ENCODE measurements at places on chromosomes 3 and 15.

DNA sequence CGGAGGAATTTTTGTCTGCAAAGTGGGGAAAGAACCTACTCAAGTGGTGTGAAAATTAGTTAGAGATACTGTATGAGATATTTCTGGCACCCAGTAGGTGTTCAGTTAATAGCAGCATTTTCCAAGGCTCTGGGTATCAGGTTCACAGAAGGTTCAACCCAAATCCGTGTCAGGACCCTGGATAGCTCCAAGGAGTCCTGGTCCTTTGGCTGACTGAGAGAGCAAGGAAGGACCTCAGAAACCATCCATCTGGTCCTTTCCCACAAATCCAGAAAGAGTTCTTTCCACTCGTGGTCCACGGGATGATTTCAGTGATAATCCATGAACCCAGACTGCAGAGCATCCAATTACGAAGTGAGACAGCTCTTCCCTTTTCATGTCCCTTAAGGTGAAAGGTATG lies 51.4 kb downstream of the SLC6A11 start:
- no peak for DNase-seq

GRCh38 chr3:76505202-76505845 lies 534.6 kb upstream of the ROBO2 start:
- DNase-seq: no peak

- DNase-seq: no peak
Observed at GRCh38 chr3:131223373-131224289, 157.9 kb upstream of the NUDT16 start.

DNA sequence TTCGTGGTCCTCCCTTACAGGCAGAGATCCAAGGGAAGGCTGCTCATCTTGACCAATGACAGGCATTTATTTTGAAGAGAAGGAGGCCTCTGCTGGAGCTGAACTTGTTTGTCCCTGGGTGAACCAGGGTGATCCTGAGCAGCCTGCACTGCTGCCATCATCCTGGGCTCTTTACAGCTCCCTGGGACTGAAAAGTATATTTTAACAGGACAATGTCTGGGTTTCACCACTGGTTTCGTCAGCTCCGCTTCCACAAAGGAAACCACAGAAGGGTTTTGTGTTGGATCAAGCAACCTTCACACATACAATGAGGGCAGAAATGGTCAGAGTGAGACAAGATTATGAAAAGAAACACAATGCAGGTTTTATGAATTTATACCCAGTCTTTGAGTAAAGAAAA lies 400.7 kb upstream of the TPM1 start:
- DNase-seq: no peak

GRCh38 chr3:129525341-129525968 lies 3.0 kb upstream of the RHO start:
- no peak for DNase-seq

- no peak for DNase-seq
Observed at GRCh38 chr3:120302361-120302760, 17.3 kb upstream of the GPR156 start.

DNA sequence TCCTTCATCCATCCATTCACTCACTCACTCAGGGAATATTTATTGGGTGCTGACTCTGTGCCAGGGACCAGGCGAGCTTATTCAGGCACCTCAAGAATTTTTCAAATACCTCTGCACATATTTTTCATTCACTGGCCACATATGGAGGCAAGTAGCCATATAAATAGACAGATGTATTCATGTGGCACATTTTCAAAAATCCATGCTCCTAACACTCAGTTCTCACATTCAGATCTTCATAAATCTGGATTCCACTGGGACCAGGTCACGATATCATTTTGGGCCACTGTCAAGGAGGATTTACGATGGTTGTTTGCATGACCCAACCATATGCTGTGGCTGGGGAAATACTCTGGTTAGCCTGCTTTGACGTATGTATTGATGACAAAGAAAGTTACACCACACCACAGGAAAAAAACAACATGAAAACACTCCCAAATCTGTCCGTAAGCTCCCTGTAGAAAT lies 241.8 kb upstream of the LRTM1 start:
- no peak for DNase-seq

DNA sequence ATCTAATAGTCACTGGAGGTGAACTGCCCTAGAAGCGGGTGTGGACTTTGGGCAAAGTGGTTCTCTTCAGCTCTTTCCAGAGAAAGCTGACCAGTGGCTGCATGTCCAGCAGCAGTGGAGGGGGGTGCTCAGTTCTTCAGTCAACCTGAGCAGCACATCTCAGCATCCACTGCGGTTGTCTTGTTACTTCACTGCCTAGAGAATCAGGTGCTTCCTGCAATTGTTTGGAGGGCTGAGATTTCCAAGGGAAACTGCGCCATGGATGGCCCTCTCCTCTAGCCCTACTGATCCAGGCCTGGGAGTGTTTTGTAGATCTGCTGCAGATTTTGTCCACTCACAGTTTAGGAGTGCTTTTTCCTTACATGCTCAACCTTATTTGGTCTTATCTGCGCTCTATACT lies 65.6 kb upstream of the CFAP161 start:
- no peak for DNase-seq

- no peak for DNase-seq
Observed at GRCh38 chr3:50003824-50004223, 63.9 kb downstream of the RBM6 start.

DNA sequence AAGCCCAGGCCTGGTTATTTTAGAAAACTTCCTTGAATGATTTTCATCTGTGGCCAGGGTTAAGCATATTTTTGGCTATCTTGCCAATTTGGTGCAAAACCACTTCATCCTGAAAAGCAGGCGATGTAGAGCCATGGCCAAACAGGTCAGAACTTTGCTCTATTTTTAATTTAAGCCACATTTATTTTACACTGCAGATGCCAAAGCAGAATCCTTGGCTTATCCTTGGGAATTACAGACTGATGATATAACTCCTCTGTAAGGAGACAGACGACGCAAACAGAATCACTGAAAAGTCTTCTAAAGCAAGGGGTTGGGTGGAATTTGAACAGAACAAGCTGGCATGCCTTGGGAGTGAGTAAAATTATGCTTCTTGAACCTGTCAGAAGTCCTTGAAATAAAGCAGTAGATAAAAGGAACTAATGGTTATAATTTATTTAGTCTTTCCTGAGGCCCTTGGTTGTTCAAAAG lies 121.9 kb downstream of the CHST2 start:
- no peak for DNase-seq

DNA sequence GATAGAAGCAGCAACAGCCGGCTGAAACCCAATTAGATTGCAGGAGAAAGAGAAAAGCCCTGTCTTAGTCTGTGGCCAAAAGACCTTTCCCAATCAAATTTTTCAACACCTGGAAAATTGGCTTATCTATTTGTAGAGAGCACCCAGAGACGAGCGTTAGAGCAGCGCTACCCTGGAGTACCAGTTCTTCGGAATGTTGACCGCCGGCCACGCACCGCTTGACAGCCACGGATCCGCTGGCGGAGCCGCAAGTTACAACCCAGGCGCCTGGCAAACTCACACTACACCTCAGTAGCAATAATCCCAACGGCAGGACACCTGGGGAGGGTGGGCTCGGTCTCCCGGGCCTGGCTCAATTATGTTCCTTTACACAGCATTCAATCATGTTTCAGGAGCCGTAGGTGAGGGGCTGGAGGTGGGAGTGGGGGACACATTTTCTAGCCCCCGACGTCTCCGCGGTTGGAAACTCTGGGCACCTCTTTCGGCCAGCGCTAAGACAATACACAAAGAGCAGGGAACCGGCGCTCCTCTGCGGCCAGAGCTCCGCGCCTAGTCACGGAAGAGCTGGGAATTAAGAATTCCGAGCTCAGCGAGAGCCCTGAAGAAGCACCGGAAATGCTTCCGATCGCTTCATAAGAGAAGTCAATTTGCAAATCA lies 1.2 kb downstream of the MB21D2 start:
- no peak for DNase-seq

DNA sequence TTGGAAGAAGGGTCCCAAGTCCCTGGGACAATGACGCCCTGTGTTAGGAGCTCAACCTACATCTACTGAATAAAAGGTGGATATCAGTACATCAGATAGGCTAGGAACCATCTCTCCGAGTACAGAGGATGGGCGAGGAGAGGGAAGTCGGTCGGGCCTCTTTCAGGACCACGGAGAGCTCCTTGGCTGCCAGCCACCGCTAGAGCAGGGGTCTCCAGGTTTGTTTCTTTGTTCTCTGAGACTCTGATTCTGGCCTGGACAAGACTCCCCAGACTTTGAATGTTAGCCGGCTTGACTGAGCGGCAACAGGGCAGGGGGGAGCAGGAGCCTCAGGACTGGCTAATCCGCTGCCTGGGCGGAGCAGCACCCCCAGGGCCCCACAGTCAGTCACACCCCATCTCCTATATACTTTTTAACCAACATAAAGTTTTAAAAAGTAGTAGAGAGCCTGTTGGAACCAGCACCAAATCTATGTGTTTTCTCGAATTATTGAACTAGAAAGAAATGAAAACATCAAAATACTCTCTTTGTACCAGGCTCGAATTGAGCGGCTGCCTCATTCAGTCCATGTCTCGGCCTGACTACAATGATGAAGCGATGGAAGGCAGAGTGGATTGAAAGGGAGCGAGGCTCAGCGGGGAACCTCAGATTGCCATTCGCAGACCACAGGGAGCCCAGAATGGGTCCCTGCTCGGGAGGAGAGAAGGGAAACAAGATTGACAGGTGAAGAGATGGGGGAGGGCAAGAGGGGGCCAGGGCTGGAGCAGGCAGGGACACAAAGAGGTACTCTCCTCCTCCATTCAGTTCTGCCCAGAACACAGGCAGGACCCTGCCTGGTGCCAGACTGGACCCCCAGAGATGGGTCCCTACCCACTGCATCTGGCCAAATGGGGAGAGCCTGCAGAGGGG lies 131.6 kb downstream of the TPRA1 start:
- DNase-seq: no peak

DNA sequence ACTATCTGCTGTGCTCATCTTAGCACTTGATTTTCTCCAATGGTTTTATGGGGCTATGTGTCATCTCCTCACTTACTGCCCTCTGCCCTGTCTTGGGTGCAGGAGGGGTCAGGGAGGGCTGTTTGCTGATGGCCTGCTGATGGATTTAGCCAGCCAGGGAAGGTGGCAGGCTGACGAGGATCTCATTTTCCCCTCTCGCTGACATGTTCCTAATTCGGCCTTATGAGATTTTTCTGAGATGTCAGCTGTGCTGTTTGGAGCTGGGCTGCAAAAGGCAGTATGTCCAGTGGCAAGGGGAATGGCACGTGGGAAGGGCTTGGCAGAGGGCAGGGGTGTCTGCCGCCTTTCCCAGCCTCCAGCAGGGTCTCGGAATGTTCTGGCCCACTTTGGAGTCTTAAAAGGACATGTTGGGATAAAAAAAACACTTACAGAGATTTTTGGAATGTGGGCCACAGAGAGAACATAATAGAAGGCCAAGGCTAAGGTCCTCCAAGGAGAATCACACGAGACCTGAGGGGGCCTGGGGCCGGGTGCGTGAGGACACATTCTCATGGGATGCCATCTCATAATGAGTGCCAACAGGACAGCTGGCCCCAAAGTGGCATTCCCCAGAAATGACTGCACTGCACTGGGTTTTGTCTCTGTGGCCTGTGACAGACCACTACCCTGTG lies 303.8 kb downstream of the TLE3 start:
- DNase-seq: no peak

GRCh38 chr3:148240351-148240750 lies 457.4 kb upstream of the AGTR1 start:
- no peak for DNase-seq

DNA sequence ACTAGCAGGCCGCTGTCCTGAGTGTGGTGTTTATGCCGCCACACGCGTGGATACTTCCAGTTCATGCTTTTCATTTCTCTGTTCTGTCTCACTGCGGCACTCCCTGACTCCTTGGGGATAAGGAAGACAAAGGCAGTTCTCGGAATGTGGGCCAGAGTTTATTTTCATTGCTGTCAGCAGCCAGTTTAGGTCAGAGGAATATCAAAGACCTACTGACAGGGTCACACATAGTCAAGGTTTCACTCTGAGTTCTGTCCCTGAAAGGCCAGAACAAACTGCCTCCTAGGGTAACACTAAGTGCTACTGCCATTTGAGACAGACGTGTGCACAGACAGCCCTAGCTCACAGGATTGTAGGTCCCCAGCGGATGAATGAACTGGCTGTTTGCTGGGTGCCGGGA lies 27.3 kb upstream of the SPTBN5 start:
- no peak for DNase-seq

DNA sequence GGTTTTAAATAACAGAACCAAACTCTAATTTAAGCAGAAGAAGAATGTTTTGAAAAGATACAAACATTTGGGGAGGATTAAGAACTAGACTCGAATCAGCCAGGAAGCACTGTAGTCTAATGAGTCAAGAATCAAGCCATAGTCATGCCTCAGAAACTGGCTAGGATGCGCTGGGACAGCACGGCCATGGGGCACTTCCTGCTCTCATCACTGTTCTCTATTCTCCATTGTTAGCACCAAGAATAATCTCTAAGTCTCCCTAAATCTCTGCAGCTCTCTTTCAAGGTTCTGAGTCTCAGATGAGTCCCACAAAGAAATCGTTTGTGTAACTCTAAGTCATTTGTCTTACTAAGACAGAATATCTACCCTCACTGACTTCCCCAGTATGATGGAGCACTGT lies 399.0 kb upstream of the KCNMB2 start:
- no peak for DNase-seq

DNA sequence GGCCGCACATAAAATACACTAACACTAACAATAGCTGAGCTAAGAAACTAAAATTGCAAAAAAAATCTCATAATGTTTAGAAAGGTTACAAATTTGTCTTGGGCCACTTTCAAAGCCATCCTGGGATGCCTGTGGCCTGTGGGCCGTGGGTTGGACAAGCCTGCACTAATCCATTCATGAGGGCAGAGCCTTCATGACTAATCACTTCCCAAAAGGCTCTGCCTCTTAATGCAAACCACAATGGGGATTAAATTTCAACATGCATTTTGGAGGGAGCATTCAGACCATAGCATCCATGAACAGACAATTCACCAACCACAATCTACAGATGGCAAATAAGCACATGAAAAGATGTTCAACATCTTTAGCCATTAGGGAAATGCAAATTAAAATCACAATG lies 128.2 kb downstream of the SUCLG2 start:
- no peak for DNase-seq

DNA sequence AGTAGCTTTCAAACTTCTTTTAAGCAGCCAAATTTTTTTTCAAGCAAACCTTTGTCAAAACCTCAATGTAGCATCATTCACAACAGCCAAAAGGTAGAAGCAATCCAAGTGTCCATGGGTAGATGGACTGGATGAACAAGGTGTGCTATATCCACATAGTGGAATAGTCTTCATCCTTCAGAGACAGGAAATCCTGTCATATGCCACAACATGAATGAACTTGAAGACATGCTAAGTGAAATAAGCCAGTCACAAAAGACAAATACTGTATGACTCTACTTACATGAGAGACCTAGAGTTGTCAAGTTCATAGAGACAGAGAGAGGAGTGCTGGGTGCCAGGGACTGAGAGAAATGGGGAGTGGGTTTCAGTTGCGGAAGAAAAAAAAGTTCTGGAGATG lies 87.6 kb downstream of the SRGAP3 start:
- DNase-seq: no peak

GRCh38 chr15:39921274-39921638 lies 1.2 kb upstream of the GPR176 start:
- DNase-seq: no peak

GRCh38 chr3:38311476-38311875 lies 29.4 kb downstream of the SLC22A14 start:
- no peak for DNase-seq

- no peak for DNase-seq
Observed at GRCh38 chr15:70576276-70576675, 187.1 kb downstream of the UACA start.

Measured in effector CD4-positive, alpha-beta T cell (primary cell).